ENCODE measurements at places on chromosomes 4 and X.

GRCh38 chrX:90040807-90041206, 119.1 kb downstream of the TGIF2LX start:
- DNase-seq = no peak

DNA sequence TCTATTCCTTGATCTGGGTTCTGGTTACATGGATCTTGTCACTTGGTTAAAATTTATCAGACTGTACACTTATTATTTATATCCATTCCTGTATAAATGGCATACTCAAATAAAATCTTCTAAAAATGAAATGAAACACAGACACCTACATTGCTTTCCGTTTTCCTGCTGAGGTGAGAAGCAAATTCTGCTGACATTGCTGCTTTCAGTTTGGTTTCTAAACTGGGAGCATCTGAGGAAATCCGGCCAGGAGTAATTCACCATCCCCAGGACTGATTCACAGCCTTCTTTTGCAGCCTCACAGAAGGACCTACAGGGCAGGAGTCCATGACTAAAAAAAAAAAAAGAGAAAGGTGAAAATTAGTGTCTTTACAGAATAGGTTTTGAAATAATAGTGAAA, 93.6 kb downstream of the CORIN start:
- DNase-seq = no peak

DNA sequence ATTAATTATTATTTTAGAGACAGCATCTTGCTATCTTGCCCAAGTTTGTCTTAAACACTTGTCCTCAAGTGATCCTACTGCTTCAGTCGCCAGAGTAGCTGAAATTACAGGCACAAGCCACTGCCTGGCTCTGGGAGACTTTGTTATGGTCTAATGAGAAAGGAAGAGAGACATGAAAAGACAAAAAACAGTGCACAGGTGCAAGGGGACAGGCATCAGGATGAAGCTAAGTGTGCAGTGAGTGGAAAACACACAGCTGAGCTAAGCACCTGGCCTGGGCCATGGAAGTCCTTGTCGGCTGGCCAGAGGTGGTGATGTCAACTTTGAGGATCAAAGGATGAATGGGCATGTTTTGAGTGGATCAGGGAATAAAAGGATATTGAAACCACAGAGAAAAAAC, 102.7 kb downstream of the HS3ST1 start:
- DNase-seq = no peak

GRCh38 chr4:100113732-100114131, 76.5 kb downstream of the DDIT4L start:
- DNase-seq = no peak

GRCh38 chrX:9785944-9786797, at the start of gene SHROOM2:
Gene SHROOM2 (plus strand): TSS chrX:9786429. CDS start chrX:9786546, 117 bp downstream.
- DNase-seq = no peak

DNA sequence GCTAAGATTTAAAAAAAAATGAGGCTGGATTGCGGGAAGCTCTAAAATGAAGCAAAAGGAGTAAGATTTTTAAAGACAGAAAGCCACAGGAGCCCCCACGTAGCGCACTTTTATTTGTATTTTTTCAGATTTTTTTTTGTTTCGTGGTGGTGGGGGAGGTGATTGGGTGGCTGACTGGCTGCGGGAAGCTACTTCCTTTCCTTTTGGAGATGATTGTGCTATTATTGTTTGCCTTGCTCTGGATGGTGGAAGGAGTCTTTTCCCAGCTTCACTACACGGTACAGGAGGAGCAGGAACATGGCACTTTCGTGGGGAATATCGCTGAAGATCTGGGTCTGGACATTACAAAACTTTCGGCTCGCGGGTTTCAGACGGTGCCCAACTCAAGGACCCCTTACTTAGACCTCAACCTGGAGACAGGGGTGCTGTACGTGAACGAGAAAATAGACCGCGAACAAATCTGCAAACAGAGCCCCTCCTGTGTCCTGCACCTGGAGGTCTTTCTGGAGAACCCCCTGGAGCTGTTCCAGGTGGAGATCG, 908 bp downstream of the PCDH10 start:
- DNase-seq = no peak

DNA sequence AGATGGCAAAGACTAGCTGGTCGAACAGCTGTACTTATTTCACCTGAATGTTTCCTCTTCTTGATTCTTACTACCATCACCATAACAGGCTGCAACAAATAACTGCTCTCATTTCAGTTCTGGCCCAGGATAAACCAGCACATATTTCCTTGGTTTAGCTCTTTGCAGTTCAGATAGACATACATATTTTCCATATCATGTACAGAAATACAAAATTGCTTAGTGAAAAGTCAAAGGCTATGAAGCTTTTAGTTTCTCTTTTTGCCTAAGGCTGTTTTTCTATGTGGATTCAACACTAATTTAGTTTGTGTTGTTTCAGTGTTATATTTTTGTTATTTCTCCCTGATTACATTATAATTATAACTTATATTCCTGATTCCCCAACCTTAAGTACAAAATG, 103.6 kb upstream of the BMP3 start:
- no peak for DNase-seq

GRCh38 chrX:150324919-150325318, 38.2 kb upstream of the MAMLD1 start:
- no peak for DNase-seq

- DNase-seq = no peak
Observed at GRCh38 chr4:12615822-12616221, 868.3 kb downstream of the RAB28 start.

Data from fibroblast of gingiva (primary cell).